ENCODE measurements at places on chromosomes 2 and 18.

DNA sequence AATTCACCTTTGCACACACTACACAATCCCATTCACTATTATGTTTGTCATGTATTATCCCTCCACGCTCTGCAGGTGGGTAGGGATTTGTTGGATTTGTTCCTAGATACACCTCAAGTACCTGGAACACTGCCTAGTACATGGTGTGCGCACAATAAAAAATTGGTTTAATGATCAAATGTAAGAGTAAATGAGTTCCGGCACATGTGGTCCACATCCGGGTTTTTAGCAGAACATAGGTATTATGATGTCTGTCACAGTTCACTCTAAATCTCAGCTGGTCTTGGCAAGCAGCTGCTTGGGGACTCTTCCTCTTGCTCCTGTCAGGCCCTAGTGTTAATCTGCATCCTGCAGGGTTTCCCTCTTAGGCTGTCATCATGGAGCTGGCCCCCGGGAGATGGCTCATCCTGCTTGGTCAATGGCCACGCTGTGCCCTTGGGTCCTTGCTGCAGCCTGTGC, 21.8 kb upstream of the IL1R1 start:
- no peak for DNase-seq

GRCh38 chr18:67788310-67789164, 272.0 kb upstream of the DSEL start:
- no peak for DNase-seq

- DNase-seq, result no peak
Observed at GRCh38 chr2:53632714-53633113, 134.9 kb upstream of the CHAC2 start.

GRCh38 chr18:59657012-59657411, 40.2 kb downstream of the CCBE1 start:
- DNase-seq, result no peak

DNA sequence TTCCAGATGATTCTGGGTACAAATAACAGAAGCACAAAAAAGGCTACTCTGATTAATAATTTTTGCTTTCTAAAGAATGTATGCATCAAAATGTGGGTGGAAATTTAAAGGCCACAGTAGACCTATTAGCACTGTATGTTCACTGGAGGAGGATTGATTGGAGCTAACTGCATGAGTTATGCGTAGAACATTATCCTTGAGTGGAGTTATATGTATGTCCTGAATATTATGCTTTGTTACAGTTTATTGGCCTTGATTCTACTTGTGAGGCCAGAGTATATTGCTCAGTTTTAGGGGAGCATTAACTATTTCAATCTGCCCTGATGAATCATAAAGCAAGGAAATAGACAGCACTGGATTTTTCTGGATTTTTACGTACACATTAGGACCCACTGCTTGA, 87.9 kb downstream of the CDCA7 start:
- no peak for DNase-seq

DNA sequence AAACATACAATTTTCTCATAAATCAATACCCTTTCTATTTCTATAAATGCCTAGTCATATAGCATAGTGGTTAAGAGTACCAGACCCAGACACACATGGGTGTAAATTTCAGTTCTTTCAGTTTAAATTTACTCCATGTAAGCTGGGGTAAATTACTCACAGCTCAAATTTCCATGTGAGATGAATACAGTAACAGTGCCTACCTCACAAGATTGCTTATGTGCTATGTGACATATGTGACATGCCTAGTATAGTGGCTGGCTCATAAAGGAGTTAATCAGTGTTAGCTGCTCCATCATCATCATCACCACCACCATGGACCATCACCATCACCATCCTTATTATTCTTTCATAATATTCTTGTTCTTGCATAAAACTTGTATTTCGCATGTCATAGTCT, 61.6 kb upstream of the CD302 start:
- DNase-seq, result no peak

DNA sequence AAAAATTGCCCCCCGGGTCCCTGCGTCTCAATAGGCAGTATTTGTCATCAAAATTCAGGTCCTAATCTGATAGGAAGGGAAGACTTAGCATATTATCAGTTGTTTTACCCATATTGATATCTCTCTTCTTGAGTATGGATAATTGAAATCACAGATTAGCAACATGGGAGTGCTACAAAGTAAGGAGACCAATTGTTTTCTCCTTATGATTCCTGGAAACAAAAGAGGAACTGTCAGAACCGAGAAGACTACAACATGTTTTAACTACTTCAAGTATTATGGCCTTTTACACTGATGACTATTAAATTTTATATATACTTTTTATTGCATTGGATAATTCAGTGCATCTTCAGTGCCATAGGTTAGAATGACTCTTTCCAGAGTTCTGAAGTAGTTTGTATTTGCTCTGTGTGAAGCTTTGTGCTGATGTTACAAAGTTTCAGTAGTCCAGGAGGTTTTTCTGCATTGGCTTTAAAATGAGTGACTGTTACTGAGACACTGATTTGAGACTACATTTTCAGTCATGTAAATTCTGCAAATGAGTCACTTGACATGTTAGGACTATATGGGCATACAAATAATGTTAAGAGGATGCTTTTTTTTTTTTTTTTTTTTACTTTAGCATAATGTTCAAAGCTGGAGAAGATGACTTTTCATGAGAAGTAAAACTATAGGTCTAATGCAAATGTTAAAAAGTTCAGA, 19.7 kb upstream of the TLK1 start:
- no peak for DNase-seq

- DNase-seq, result no peak
Observed at GRCh38 chr2:8009010-8009597, 672.8 kb upstream of the ID2 start.

- no peak for DNase-seq
Observed at GRCh38 chr18:24443870-24444269, 16.6 kb upstream of the HRH4 start.

- DNase-seq, result no peak
Observed at GRCh38 chr18:37778417-37779165, 213.0 kb upstream of the CELF4 start.

DNA sequence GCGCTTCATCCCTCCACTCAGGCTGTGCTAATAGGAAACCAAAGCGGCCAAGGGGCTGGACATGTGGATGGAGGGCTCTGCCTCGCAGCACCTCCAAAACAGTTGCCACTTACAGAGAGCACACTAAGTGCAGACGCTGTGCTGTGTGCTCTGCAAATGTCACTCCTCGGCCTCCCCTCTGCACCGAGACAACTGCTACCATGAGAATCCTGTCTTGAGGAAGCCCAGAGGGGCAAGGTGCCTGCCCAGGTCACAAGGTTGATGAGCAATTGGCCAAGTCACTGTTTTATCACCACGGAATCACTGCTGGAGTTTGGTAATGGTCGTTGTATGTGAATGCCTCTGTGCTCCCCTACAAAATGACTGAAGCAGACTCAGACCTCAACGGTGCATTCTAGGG, 132.2 kb downstream of the SEPTIN10 start:
- no peak for DNase-seq

- DNase-seq, result no peak
Observed at GRCh38 chr18:9115984-9116383, 13.5 kb downstream of the NDUFV2 start.

- no peak for DNase-seq
Observed at GRCh38 chr2:67066782-67067181, 330.4 kb upstream of the ETAA1 start.

DNA sequence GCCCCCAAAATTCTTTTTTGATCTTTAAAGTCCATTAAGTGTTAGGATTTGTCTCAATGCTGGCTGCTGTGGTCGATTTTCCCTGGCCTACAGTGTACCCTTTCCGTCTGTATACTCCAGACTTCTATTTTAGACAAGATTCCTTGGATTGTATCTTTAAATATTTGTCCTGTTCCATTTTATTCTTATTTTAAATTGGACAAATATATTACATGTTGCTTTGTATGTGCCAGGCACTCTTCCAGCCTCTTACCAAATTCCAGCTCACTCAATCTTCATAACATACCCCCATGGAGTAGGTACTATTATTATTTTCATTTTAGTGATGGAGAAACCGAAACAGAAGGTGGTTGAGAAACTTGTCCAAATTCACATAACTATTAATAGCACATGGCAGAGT, 58.1 kb downstream of the VWA3B start:
- DNase-seq, result no peak

DNA sequence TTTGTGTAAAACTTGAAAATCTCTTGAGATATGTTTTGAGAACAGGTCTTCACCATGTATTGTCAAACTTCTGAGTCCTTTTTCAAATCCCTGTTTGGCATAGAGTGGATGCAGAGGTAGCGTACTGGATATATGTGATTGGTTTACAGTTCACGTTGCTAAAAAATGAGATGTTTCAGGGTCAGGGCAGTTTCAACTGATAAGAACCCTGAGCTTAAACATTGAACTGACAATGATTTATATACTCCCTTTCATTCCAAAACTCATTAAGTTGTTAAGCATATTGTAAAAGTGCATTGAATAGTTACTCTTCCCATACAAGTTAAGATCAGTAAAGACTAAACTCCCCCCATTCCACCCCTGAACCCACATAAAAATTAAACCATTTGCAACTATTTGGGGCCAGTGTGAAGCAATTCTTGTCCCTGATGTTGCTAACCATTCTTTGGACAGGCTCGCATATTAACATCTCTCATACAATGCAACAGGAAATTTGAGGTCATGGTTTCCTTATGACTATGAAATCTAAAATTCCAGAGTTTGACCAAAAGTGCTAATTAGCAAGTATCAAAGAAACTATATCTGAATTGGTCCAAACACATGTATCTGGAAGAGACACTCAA, 470.9 kb upstream of the ACVR2A start:
- no peak for DNase-seq

DNA sequence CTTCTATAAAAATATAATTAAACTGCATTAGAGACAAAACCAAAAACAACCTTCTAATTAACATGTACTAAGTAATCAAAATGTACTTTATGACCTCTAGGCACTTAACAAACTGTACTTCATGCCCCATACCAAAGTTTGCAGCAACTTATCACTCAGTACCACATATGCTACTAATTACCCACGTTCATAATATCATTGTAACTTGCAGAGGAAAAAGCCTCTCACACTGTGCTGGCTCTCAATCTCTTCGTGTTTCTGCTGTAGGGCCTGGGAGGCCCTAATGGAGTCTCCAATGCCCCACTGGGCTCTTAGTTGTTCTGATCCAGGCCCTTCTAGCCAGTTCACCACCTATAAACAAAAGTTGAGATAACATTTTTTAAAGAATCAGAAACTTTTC, 82.1 kb upstream of the CCDC141 start:
- no peak for DNase-seq

DNA sequence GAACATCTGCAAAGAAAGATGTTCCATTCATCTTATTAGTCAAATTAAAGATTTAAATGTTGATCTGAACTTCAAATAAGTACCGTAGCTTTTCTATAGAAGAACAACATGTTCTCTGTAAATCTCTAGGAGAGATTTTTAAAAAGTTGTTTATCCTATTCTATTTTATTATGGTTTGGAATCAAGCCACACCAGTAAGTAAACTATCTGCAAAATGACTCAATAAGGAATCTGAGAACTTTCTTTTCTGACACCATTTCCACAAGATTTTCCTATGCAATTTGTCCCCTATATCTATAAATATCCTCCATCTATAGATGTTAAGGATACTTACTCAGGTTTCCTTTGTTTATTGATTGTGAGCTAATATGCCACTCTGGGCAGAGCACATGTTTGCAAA, 736.6 kb downstream of the CBLN2 start:
- no peak for DNase-seq

DNA sequence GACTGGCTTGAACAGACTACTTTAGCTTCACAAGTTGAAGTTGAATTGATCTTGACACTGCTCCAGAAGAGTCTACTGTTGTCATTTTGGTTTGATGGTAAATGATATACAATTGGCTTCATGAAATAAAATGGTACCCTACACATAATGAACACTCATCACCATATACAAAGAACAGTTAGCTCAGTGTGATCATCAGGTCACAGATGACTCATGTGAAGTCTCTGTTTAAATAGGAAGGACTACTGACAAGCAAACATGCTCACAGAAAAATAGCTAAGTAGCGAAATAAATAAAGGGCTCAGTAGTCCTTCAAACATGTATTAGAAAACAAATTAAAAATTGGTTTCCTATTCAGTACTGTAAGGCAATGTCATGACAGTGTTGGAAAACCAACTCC, 96.2 kb downstream of the MEIS1 start:
- DNase-seq, result no peak

DNA sequence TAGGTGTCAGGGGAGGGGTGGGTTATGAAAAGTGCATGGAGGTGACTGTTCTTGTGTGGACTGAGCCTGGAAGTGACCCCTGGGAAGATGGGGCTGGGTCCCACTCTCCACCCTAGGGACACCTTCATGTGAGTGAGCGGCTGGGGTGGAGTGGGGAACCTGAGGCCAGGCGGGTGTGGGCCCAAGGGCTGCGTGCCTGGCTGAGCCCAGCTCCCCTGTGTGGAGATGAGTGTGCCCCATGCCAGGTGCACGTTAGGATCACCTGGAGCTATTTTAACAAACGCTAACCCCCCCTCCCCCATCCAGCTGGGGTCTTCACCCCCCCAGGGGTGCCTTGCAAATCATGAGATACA, 26.5 kb downstream of the ZAP70 start:
- DNase-seq, result no peak

DNA sequence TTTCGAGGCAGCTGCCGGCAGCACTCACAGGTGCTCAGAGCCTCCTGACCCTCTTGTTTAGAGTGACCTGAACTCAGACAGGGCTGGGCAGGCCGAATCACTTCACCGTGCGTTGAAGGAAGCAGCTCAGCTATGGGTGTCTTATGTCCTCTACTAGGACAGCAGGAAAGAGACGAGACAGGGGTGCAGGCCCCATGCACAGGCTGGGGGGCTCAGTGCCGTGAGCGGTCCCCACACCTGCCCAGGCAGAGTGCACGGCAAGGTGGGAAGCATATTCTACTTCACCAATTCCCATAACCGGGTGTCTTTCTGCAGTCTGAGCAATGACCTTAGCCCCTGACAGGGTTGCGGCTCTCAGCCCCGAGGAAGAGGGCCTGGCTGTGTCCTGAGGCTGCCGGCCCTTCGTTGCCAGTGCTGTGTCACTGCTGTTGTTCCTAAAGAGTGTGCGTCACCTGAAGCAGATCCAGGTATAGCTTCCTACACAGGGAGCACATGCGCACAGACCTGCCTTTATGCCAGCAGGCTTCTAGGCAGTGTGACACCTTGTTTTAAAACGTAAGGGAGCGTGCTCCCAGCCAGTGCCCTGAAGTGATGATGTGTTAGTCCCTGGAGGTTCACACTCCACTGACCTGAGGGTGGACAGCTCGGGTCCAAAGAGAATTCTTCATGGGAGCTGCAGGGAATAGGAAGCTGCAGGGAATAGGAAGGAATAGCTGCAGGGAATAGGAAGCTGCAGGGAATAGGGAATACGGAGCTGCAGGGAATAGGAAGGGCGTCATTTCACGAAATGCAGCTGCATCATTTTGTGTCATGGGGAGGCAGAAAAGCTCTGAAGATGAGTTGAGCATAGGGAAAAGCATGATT, 207.9 kb upstream of the SALL3 start:
- DNase-seq, result no peak

DNA sequence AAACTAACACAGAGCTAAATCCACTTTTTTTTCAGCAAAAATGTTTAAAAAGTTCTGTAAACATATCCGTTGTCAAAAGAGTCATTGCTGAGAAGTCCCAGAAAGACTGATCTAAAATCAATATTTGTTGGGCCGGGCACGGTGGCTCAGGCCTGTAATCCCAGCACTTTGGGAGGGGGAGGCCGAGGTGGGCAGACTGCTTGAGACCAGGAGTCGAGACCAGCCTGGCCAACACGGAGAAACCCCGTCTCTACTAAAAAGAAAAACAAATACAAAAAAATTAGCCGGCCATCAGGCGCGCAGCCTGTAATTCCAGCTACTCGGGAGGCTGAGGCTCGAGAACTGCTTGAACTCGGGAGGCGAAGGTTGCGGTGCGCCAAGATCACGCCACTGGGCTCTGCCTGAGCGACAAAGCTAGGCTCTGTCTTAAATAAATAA, 1.4 kb downstream of the OLA1 start:
- DNase-seq, result no peak

All from HFF-Myc (cell line).